CD8-positive, alpha-beta memory T cell (primary cell): ENCODE measurements at places on chromosomes 7 and 10.

DNA sequence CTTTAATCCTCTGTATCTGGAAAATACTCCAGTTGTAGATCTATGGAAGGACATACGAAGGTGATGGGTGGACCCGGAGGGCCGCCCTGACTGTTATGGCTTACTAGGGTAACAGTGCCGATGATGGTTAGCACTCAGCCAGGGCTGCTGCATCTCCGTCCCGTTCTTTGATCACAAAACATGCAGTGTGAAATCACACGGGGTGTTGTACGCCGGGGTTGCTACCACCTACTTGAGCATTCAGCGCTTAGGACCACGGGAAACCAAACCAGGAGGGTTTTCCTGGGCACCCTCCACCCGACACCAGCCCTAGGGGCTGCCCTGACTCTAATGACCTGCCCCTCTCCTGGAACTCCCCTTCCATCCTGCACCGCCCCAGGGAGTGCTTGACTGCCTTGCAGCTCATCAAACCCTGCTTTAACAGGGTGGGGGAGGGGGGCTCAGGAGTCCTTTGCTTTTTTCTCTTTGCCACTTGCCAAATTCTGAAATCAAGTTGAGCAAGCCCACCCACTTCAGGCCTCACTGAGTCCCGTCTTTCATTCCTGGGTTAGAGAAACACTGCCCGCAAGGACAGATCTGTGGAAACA lies 20.4 kb downstream of the ZNF775 start:
- DNase-seq: no peak

DNA sequence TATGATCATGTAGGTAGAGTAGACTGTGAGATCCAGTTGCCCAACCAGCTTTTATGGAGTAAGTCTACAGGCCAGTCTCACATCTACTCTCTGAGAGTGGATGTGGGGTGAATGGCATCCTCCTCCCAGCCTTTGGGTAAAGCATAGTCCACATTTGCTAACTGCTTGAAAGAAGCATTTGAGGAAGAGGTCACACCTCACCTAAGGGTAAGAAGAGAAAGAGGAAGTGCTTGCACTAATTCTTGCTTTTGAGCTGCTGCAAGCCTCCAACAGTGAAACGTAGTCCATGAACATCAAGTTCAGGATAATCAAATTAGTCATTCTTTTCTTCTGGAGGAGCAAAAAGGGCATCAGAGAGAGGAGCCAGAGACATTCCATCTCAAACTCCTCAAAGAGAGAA lies 93.9 kb upstream of the AGR3 start:
- no peak for DNase-seq

DNA sequence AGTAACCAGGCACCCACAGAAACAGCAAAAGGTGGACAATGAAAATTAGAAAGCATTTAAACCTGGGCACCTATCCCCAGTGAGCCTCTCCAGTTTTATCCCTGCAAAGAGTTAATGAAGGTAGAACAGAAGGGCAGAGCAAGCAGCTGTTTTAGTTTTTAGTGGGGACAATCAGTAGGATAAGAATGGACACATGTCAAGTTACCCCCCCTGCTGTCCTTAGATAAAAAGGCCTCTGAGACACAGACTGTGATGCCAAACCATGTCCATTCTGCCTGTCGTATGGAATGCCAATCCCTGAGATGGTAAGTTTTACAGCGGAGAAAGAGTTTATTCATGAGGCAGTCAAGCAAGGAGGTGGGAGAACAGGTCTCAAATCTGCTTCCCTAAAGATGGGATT lies 162.6 kb upstream of the AGR3 start:
- DNase-seq: no peak

DNA sequence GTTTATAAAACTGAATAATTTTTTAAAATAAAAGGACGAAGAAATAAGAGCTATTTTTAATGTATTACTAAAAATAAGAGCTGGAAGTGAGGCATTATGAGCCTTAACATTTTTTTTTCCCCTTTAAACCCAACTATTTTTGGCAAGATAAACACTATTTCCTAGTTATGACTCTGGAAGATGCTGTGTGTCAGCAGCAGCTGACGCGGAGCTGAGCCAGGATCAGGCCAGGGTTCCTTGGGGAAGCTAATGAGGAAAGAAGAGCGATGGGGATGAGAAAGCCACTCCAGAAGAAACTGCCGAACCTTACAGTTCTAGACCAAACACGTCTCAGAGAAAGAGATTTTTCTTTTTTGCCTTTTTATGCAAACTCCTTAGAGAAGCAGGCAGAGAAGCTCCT lies 85.9 kb downstream of the USP6NL start:
- no peak for DNase-seq

- DNase-seq: no peak
These were observed 45.9 kb downstream of the CREM start for GRCh38 chr10:35172574-35172973.
